Stimulated activated CD8-positive, alpha-beta memory T cell treated with anti-CD3 and anti-CD28 coated beads, Interleukin-4, amount 100 ng/mL, for 1 hour (primary cell): ENCODE measurements at places on chromosomes 5 and 9.

DNA sequence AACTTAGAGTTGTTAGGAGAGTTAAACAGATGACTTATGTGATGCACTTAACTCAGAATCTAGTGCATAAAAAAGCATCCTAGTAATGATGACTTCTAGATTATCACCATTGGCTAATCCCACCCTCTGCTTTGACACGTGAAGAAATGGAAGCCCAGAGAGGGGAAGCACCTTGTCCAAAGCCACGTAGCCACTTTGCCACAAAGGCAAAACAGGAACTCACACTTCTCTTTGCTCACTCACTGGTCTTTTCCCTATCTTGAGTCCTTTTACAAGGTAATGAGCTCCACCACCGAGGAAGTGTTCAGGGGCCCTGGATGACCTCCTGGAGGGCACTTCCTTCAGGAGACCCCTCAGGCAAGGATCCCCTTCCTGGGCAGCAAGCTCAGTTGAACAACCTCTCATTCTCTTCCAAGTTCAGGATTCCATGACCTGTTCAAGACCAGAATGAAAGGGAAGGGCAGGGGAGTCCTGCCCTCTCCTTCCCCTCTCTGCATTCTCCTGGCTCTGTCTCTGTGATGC, 89.7 kb downstream of the HRH2 start:
- DNase-seq: no peak

GRCh38 chr9:4987961-4988421, 2.9 kb downstream of the JAK2 start:
- DNase-seq: peak; percentile 11

DNA sequence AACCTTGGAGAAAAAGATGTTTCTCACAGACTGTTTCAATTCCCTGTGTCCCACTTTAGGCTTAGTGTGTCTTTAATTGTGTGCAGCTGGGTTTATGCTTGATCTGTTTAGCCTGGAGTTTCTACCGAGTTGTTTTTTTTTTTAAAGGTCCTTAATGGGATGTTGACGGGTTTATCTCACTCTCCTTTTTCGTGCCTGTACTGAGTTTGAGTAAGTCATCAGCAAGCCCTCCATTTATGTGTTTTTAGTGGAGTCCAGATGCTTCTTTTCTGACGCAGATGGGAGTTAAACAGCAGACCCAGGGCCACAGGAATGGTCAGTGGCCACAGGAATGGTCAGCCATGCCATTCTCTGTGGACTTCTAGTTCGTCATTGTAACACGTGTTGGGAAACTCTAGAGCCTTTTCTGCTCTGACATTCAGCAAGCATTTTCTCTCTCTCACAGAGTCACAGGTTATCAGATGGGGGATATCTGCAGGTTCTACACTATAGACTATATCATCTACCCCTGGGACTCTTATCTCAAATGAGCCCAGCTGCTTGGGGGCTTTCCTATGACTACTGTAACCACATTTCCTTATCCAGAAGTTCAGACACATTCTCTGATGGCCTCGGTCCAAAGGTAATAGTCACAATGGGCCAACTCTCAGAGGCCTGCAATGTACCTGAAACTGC, 190.5 kb downstream of the TTLL11 start:
- DNase-seq: no peak

DNA sequence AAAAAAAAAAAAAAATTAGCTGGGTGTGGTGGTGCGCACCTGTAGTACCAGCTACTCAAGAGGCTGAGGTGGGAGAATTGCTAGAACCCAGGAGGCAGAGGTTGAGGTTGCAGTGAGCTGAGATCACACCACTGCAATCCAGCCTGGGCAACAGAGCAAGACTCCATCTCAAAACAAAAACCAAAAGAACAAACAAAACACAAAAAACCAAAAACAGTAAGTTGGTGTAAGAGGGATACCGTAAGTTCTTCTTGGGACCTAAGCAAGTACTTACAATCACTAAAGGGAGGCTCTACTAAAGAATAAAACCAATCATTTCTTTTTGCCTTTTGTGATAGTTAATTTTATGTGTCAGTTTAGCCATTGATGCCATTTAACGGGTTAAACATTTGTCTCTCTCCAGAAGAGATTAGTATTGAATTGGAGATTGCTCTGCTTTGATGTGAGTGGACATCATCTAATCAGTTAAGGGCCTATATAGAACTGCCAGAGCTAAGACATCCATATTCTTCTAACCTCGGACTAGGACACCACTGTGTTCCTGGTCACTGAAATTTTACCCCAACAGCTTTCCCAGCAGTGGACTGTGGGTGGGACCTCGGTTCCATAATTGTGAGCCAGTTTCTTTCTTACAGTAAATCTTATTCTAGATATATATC, 10.5 kb upstream of the ETF1 start:
- no peak for DNase-seq
